ENCODE measurements at places on chromosomes 1 and 21.

DNA sequence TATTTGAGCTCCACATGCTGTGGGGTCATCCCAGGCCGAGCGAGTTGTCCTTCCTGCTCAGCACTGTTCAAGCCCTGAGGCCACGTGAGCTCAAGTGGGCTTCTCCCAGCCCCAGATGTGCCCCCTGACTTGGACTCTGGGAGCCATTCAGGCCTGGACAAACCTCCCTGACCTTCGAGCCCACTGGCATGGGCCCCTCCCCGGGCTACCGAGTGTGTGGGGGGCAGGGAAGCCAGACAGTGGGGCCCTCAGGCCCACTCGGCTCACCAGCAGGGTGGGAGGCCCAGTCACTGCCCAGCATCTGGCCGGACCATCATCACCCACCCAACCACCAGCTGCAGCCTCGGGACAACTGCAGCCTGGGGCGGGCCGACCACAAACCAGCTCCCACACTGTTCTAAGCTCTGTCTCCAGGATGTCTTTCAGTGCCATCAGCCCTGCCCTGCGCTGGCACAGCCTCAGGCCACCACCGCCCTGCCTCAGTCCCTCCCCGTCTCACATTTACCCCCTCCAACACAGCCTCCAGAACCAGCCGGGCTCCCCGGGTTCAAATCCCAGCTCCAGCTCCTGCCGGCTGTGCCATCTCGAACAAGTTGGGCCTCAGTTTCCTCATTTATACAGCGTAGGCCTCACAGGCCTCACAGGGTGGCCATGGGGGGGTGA lies 20.9 kb upstream of the PLEKHG5 start:
- DNase-seq: no peak

DNA sequence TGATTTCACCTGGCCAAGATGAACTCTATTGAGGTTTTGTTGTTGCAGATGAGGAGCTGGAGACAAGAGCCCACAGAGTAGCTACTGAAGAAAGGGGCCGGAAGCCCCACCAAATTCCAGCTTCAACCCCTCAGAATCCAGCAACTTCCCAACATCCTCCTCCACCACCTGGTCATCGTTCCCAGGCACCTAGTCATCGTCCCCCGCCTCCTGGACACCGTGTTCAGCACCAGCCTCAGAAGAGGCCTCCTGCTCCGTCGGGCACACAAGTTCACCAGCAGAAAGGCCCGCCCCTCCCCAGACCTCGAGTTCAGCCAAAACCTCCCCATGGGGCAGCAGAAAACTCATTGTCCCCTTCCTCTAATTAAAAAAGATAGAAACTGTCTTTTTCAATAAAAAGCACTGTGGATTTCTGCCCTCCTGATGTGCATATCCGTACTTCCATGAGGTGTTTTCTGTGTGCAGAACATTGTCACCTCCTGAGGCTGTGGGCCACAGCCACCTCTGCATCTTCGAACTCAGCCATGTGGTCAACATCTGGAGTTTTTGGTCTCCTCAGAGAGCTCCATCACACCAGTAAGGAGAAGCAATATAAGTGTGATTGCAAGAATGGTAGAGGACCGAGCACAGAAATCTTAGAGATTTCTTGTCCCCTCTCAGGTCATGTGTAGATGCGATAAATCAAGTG lies 14.3 kb downstream of the CD2 start:
- no peak for DNase-seq

DNA sequence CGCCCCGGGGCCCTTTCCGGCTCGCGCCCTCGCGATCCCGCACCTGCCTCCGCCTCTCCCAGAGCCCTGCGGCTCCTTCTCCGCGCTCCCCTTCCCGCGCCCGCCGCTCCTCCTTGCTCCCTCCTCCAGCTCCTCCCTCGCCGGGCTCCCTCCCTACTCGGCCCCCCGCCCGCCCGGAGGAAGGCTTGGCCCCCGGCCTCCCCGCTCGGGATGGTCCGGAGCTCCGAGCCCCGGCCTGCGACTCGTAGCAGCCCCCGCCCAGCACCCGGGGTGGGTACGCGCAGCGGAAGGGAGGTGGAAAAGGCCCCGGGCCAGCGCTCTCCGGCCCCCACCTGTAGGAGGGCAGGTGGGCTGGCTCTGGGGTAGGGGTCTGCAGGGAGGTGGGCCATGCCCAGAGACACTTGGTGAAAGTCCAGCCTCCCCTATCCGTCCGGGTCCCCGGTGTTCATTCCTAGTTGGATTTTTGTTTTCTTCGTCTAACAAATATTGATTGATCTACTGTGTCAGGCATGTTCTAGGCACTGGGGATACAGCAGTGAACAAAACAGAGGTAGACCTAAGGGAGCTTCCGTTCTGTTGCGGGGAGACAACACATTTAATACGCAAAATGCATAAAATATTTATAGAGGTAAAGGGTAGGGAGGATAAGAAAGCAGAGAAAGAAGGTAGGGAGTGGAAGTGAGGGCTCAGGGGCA lies at the start of gene HTR1D:
TSS of gene HTR1D (minus strand) at position 82 of the 695 bp plus-strand sequence. CDS start 23,283 bp downstream, outside the sequence.
- no peak for DNase-seq

DNA sequence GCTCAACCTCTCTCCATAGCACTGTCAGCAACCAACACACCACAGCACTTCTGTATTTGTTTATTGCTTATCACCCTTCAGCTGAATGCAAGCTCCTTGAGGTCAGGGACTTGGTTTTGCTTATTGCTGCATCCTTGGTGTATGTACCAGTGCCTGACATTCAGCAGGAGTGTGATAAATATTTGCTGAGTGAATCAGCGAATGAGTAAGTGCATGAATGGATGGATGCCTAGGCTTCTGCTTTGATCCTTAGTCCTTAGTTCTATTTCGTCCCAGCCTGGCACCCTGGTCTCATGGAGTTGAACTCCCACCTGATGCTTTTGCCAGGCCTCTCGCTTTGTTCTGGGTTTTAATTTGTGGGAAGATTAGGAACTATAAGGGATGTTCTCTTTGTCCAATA lies 88.2 kb downstream of the ZSCAN20 start:
- DNase-seq: no peak

- DNase-seq: no peak
Observed at GRCh38 chr1:239347776-239348175, 38.6 kb upstream of the CHRM3 start.

DNA sequence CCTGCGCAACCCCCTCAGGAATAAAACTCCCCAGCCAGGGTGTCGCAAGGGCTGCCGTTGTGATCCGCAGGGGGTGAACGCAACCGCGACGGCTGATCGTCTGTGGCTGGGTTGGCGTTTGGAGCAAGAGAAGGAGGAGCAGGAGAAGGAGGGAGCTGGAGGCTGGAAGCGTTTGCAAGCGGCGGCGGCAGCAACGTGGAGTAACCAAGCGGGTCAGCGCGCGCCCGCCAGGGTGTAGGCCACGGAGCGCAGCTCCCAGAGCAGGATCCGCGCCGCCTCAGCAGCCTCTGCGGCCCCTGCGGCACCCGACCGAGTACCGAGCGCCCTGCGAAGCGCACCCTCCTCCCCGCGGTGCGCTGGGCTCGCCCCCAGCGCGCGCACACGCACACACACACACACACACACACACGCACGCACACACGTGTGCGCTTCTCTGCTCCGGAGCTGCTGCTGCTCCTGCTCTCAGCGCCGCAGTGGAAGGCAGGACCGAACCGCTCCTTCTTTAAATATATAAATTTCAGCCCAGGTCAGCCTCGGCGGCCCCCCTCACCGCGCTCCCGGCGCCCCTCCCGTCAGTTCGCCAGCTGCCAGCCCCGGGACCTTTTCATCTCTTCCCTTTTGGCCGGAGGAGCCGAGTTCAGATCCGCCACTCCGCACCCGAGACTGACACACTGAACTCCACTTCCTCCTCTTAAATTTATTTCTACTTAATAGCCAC lies 696 bp downstream of the TGFB2 start:
- no peak for DNase-seq

DNA sequence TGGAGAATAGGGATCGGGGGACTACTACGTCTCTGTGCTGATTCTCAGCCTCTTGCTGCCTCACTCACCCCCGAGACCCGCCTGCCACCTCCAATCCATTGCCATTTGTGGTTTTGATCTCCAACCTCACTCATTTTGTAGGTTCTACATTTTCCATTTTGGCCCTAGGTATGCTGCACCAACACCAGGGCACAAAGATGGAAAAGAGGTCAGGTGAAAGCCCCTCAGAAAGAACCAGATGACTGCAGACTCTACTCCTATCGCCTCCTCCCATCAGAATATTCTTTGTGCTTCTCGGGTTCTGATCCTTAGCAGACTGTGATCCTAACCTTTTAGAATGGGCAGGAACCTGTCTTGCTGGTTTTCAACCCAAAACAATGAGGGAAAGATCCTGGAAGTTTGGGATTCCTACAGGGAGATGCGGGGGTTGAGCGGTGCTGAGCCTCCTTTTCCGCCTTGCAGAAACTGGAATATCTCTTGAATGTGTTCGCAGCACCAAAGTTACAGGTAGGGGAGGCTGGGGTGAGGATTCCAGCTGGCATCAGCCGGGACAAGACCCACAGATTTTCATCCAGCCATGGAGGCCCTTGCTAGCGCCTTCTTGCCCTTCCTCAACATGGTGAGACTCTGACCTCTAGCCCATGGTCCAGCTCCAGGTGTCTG lies 53.1 kb downstream of the RHBG start:
- DNase-seq: no peak

DNA sequence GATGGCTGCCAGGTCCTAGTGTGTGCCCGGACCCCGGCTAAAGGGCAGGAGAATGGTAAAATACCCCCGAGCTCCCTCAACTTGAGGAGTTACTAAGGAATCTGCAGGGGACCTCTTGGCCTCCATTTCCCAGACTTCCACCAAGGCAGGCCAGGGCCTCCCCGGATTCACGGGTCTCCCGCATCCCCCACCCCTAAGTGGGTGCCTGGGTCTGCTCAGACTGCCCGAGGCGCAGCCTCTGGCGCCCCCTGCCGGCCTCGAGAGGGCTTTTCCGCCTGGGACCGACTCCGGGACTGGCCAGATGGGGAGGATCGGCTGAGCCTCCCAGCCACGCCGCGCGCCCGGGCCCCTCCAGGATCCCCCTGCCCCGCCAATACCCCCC lies 1.7 kb downstream of the PLEKHG5 start:
- DNase-seq: no peak

DNA sequence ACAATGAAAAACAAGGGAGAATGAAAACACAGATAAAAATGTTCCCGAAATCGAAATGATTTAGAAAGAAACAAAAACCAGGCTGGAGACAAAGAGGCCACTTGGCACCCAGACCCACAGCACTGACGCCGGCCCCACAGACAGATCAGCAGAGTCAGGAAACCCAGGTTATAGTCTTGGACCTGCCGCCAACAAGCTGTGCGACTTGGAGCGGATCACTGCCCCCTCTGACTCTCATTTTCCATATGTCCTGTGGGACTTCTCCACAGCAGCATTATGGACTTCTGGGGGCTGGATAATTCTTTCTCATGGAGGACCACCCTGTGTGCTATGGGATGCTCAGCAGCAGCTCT lies 72.4 kb downstream of the MATN1 start:
- no peak for DNase-seq

GRCh38 chr1:6569033-6569432 lies 10.8 kb upstream of the ZBTB48 start:
- DNase-seq: no peak

DNA sequence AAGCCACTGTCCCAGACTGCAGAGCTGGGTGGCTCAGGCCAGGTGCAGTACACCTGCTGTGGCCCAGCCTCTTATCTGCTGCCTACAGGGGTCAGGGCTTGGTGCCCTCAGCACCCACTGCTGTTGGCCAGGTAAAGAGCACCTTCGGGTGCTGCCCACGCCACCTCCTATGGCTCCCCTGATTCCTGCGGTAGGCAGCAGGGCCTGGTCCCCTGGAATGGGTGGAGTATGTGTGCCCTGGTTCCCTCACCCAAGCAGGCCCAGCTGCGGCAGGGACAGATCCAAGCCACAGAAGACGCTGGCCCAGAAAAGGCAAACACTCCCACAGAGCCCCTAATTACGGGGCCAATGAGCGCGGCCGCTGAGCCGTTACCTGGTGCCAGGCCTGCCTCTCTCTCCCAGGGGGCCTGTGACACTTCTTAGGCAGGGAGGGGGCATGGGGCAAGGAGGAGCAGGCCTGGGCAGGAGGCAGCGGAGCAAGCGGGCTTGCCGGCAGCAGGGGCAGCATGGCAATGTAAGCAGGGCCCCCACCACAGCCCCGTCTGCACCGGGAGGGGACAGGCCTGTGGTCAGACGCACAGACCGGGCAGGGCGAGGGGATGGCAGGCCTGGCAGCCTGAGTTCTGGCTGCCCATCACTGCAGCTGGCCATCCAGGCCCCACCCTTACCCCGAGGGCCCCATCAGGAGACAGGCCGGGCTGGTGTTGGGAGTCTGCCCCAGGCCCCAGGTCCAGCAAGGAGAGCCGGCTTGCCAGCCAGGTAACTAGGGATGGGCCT lies 19.0 kb downstream of the ESPN start:
- DNase-seq: no peak

GRCh38 chr1:234119431-234119830 lies 215.0 kb downstream of the SLC35F3 start:
- no peak for DNase-seq

DNA sequence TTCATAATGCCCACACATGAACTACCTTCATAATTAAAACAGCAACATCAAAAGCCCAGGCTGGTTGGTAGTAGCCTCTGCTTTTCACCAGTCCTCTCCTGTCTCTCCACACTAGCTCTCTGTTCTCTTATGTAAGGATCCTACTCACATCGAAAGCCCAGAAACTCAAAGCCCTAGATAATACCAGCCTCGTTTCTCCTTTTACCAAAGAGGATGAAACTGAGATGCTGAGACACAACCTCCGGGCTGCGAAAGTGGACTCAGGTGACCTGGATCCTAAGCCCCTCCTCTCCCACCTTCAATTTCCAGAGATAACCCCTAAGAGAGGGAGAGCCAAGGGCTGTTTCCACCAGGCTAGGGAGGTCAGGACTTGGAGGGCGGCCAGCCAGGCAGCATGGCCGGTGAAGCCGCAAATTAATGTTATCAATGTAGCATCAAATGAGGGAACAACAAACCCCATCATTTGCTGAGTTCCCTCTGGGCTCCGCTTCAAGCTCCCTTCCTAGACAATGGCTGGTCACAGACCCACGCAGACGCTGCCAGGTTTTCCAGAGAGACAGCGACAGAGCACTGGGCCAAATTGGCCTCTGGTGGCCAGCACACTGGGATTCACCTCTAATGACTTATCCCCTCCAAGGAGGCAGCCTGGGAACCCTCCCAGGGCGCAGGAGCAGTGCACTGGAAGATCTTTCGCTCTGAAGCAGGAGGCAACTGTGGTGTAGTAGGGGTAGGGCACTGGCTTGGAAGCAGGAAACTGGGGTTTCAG lies 20.7 kb upstream of the STMN1 start:
- no peak for DNase-seq

GRCh38 chr1:170800812-170801211 lies 134.5 kb upstream of the MROH9 start:
- no peak for DNase-seq

GRCh38 chr1:53783056-53783455 lies 44.1 kb upstream of the GLIS1 start:
- DNase-seq: no peak

DNA sequence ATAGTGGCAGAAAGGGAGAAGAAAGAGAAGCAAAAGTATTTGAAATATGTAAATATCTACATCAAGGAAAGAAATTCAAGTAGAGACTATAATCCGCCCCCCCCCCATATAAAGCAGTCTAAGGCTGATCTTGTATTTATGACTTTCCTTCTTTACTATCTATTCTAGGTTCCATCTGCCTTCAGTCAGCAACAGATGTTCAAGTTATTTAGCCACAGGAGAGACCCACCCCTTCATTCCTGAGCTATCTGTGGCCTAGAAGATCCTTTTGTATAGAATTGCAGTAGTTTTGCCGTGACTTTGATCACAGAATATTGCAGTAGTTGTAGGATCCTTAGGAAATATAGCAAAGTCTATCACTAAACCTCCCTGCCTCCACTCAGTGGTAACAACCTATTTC lies 10.7 kb upstream of the BSDC1 start:
- no peak for DNase-seq

Measured in vagina (tissue), 2 donors.